ENCODE measurements at places on chromosomes 7 and 10. TPM values are rescaled to one million over a fixed set of nuclear protein-coding genes. Genes with fewer than 3 reads are reported as not detected.
A peak's percentile ranks its signal among the peaks of the same experiment; 100 is the strongest.

The IGFBP3 gene
- total RNA-seq, result 3.3 TPM

- no peak for DNase-seq
Measured at GRCh38 chr10:14023673-14024328, 306.9 kb downstream of the FRMD4A start.

DNA sequence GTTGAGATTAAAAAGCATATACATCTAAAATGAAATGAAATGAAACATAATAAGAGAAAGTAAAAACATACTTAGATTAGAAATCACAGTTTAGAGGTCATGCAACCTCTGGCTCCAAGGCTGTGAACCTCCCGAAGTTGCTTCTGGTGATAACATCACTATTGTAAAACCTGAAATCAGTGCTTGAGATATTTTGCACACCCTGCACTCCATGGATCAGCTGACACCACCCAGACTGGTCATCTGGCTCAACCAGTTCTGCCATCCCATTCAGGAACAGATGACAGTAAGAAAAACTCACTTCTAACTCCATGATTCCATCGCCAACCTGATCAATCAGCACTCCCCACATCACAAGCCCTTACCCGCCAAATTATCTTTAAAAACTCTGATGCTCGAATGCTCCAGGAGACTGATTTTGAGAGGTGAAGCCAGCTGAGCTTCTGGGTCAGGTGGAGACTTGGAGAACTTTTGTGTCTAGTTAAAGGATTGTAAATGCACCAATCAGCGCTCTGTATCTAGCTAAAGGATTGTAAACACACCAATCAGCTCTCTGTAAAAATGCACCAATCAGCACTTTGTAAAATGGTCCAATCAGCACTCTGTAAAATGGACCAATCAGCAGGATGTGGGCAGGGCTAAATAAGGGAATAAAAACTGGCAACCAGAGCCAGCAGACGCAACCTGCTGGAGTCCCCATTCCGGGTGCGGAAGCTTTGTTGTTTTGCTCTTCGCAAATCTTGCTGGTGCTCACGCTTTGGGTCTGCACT lies 162.6 kb upstream of the MAGI2 start:
- DNase-seq, result peak; percentile 6

GRCh38 chr7:31228957-31229356 lies 111.6 kb downstream of the NEUROD6 start:
- no peak for DNase-seq

DNA sequence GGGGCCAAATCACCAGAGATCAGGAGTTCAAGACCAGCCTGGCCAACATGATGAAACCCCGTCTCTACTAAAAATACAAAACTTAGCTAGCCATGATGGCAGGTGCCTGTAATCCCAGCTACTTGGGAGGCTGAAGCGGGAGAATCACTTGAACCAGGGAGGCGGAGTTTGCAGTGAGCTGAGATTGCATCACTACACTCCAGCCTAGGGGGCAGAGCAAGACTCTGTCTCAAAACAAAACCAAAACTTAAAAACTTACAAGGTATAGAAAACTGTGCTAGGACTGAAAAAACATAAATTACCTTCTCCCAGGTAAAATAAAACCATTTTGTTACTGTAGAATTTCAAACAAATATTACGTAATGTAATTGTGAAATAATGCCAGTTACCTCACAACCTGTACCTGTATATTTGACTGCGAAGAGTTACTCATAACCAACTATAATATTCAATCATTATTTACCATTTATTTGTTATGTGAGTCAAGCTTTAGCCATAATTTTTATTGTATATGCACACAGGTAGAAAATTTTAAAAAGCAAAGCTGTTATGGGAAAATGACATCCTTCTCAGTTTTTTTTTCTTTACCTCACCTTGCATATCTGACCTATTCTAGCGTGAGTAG lies 180.9 kb downstream of the SEMA3A start:
- DNase-seq, result no peak

DNA sequence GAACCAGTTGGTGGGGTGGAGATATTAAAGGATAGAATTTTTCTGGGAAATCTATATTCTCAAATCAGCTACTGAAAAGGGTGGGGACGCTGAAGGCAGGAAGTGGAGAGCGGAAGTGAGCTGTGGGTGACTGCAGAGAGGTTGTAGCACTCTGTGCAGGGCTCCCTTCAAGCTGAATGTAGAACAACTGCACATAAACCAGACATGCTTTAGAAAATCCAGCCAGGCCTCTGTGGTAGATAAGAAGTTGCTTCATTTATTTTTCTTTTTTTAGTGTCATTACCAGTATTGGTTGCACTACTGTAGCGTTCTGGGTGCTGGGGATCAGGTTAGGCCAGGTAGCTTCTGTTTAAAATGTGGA lies 127.8 kb downstream of the CELF2 start:
- DNase-seq, result no peak
